ENCODE measurements at places on chromosomes 7 and 10. TPM values are rescaled to one million over a fixed set of nuclear protein-coding genes. Genes with fewer than 3 reads are reported as not detected.

DNA sequence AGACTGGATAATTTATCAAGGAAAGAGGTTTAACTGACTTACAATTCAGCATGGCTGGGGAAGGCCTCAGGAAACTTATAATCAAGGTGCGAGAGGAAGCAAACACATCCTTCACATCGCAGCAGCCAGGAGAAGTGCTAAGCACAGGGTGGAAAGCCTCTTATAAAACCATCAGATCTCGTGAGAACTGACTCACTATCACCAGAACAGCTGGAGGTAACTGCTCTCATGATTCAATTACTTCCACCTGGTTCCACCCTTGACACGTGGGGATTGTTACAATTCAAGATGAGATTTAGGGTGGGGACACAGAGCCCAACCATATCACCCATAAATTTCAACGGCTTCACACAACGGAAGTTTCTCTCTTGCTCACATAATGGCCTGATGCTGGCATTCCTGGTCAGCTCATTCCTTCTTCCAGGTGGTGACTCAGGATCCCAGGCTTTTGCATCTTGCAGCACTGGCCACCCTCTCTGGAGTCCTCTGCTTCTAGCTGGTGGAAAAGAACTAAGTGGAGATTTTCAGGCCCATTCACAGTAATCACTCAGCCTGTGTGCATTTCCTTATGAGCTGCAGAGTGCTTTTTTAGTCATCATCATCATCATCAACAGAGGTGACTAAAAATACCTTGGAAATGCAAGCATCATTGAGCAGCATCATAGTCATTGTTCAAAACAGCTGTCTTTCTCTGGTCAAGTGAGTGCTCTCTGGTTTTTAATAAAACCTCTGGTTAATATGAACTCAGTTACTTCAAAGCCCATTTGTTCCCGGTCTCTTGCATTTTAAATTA is 308.1 kb downstream of the SFMBT2 start:
- no peak for DNase-seq
- peaks cover 15% of the 10 kb centered on the region for H3K4me1 ChIP-seq
- no peaks in the 10 kb centered on the region for H3K36me3 ChIP-seq
- H3K27me3 ChIP-seq = no peaks in the 10 kb centered on the region
- H3K27ac ChIP-seq = no peak overlapping the region
- no peak overlapping the region for H3K4me3 ChIP-seq

- H3K27me3 ChIP-seq = no peaks in the 10 kb centered on the region
- peak overlapping the region; percentile 92 for H3K27ac ChIP-seq
- no peak for DNase-seq
- H3K4me3 ChIP-seq = peak overlapping the region; percentile 95
- H3K36me3 ChIP-seq = peaks cover 39% of the 10 kb centered on the region
- peaks cover 60% of the 10 kb centered on the region for H3K4me1 ChIP-seq
Observed at GRCh38 chr10:5813091-5813340, 218 bp downstream of the GDI2 start.

TRIM73 gene
- total RNA-seq = 4.1 TPM

ABCC2 gene
- total RNA-seq = 1.0 TPM

CYP3A4 gene
- not detected for total RNA-seq

All from activated CD8-positive, alpha-beta T cell treated with anti-CD3 and anti-CD28 coated beads for 36 hours (primary cell).